Caki2 (cell line): ENCODE measurements at places on chromosomes 3 and 15.

DNA sequence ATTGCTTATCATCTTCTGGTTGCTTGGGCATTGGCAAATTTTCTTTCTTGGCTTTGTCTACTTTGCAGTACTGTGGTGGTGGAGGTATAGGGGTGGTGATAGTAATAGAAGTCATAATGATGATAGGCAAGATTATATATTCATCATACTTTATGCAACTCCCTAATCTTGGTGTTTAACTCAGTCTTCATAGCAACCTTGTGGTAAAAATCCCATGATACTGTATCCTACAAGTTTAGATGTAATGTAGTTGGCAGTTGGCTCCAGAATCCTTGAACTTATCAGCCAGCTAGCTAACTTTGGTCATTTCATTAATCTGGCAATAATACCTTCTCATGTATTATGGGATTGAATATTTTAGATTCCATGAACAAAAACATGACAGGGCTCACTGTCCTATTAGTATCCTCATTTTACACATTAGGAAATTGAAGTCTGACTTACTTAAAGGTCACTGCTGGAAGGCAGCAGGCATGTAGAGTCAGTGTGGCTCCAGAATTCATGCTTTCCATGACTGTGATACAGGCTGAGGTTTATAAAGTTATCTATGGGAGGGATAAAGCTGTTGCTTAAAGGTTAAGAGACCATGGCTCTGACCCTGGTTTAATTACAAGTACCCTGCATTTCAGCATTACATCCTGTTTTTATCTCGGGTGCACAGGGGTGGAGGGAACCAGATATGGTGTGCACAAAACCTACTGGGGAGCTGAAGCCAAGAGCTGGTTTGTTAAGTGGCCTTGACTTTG is 33.3 kb downstream of the RBMS3 start:
- DNase-seq: no peak

DNA sequence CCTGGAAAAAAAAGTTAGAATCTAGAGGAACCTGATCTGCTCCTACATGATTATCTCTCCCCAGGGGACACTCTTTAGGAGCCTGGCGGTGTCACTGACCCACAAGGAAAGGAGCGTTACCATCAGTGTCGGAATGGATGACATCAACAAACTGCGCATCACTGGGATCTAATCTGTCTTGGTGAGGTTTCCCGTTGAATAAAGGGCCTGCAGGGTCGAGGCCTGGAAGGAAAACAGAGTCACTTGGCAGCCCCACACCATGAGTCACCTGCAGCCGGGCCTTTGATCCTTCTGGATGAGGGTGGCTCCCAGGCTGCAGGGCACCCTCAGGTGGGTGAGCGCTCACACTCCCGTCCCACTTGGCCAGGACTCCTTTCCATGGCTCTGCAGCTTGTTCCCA is 25.0 kb downstream of the LIPH start:
- DNase-seq: no peak

DNA sequence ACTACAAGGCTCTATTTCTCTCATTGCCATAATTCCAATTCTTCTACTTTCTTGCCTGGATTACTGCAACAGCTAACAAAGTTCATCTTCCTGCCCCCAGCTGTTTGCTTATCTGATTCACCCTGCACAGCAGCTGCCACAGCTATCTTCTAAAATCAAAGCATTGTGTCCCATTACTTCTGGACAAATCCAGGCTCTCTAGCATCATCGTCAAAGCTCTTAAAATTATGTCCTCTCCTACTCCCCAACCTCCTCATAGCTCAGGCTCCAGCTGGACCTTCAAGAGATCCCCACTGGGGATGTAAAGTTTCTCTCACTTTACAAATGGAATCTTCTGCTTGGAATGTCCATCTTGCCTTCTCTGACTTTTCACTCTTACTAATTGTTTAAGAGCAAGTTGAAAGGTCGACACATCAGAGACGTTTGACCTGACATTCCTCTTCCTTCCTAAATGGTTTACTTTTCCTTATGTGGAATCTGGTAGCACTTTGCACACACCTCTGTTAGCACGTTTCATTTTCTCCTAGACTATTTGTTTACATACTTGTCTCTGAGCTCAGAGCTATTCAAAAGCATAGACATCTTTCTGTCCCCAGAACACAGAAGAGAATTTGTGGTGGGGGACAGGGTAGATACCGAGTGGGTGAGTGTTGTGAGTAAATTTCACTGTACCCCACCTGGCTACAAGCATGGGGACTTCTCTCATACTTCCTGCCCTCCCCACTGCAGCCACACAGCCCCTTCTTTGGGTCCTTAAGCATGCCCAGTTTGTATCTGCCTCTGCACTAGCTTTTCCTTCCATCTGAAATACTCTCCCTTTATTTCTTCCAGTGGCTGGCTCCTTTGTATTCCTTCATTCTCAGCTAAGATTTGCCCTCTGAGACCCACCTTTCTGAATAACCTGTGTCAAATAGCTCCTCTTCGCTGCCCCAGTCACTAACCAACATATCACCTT is 77.9 kb downstream of the SERPINI1 start:
- no peak for DNase-seq

DNA sequence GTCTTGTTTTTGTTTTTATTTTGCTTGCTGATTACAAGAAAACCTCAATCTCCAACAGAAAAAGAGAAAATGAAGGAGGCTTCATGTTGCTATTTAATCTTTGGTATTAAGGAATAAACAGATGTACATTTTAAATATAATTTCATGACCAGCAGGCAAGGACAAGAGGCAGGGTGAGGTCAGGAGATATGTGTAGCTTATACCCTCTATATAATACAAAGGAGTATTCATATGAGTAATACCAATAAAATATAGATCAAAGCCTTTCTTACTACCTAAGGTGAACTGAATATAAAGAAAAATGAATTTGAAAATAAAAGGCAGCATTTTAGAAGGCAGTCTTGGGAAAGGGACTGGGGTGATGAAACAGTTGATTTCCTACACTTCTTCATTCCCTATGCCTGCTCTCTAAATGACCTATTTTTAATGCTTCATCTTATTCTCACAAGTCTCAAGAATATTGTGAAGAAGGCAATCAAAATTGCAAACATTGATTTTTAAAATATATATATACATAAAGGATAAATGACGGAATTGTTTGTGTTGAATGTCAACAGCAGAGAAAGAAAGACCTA is 8.6 kb upstream of the CBLB start:
- DNase-seq: no peak

GRCh38 chr3:86562090-86562489 is 428.9 kb downstream of the VGLL3 start:
- no peak for DNase-seq

- peak; percentile 1 for DNase-seq
Observed at GRCh38 chr15:61621146-61621545, 392.0 kb upstream of the RORA start.

GRCh38 chr3:139689122-139689521 is 11.3 kb upstream of the NMNAT3 start:
- DNase-seq: no peak

GRCh38 chr3:52234516-52235447 is 4.2 kb downstream of the TWF2 start:
- DNase-seq: no peak

DNA sequence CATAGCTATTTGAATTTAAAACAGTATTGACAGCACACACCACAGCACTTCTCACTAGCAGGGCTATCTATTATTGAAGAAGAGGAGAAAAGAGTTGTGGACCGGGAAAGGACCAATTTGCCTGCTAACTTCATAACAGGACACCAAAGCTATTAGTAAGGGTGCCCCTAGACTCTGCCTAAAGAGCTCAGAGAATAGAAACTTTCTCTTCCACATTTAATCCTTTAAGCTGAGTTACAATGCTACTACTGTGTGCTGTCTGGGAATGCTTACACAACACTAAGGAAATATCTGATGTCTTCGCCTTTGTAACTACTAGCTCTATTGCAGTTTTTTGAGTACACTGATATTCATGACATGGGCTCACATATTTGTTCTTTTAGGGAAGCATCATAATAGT is 13.5 kb upstream of the AADAC start:
- DNase-seq: no peak
